Transverse colon (tissue), 4 donors: ENCODE measurements at places on chromosomes 16 and 17.

GRCh38 chr16:48420437-48420836, 35.2 kb upstream of the SIAH1 start:
- H3K27me3 ChIP-seq: no peaks in the 10 kb centered on the region
- H3K36me3 ChIP-seq: no peaks in the 10 kb centered on the region
- DNase-seq: no peak

GRCh38 chr17:57077000-57077399, 8.0 kb upstream of the AKAP1 start:
- no peak for DNase-seq
- H3K27me3 ChIP-seq: no peaks in the 10 kb centered on the region
- no peaks in the 10 kb centered on the region for H3K36me3 ChIP-seq
- H3K27ac ChIP-seq: no peak overlapping the region
- H3K4me3 ChIP-seq: no peak overlapping the region

GRCh38 chr17:75109046-75109406, 743 bp upstream of the ARMC7 start:
- H3K4me3 ChIP-seq: peak overlapping the region; percentile 71
- DNase-seq: no peak
- H3K36me3 ChIP-seq: no peaks in the 10 kb centered on the region

DNA sequence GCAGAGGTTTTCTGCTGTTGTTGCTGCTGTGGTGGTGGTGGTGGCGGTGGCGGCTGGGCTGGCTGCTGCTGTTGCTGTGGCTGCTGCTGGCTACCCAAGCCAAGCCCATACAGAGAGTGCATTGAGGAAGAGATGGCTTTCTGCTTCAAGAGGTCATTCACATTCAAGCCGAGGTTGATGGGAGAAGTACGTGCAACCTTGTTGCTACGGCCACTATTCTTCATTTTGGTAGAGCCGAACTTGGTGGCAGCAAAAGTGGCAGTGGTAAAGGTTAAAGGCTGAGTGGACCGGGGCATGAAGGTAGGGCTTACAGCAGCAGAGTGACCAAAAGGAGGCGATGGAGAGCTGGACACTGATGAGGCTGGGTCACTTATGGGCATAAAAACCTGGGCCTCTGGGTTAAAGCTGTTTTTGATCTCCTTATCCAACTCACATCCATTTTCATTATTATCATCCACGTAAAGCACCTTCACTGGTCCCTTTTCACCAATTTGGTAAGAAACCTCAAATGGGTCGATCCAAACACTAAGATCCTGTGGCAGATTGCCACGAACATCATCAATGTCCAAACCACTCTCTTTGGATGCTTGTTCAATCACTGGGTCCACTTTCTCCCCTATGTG, 2.8 kb downstream of the TOB1 start:
- DNase-seq: peak; percentile 71
- H3K36me3 ChIP-seq: peaks cover 20% of the 10 kb centered on the region
- peaks cover 54% of the 10 kb centered on the region for H3K4me1 ChIP-seq
- H3K27me3 ChIP-seq: no peaks in the 10 kb centered on the region
- H3K4me3 ChIP-seq: peak overlapping the region; percentile 94

DNA sequence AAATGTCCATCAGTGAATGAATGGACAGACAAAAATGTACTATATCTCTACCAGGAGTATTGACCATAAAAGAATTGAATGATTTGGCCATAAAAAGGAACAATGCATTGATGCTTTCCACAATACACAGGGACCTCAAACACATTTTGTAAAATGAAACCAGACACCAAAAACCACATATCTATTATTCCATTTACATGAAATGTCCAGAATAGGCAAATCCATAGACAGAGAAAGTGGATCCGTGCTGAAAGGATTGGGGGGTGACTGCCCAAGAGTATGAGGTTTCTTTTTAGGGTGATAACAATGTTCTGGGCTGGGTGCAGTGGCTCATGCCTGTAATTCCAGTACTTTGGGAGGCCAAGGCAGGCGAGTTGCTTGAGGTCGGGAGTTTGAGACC, 6.9 kb upstream of the LITAF start:
- no peak for DNase-seq
- no peaks in the 10 kb centered on the region for H3K27me3 ChIP-seq
- H3K36me3 ChIP-seq: no peaks in the 10 kb centered on the region
- peaks cover 16% of the 10 kb centered on the region for H3K4me1 ChIP-seq
- H3K27ac ChIP-seq: no peak overlapping the region

DNA sequence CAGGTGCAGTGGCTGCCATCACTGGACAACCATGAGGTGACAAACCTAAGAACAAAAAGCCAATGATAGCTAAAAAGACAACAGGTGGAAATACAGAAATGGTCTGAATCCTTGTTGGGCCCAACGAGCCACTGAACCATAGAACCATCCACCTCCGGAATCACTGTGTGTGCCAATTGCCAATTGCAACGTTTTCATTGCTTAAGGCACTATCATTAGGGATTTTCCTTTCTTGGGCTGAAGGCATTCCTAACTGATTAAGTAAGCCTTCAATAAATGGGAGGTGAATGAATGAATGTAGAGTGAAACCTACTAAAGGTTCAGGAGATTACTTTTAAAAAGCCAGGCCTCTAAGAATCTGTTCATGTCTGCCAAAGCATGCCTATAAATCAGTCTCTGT, 3.6 kb downstream of the USP31 start:
- no peak for DNase-seq
- no peaks in the 10 kb centered on the region for H3K36me3 ChIP-seq
- peaks cover 34% of the 10 kb centered on the region for H3K4me1 ChIP-seq
- no peaks in the 10 kb centered on the region for H3K27me3 ChIP-seq
- no peak overlapping the region for H3K4me3 ChIP-seq

DNA sequence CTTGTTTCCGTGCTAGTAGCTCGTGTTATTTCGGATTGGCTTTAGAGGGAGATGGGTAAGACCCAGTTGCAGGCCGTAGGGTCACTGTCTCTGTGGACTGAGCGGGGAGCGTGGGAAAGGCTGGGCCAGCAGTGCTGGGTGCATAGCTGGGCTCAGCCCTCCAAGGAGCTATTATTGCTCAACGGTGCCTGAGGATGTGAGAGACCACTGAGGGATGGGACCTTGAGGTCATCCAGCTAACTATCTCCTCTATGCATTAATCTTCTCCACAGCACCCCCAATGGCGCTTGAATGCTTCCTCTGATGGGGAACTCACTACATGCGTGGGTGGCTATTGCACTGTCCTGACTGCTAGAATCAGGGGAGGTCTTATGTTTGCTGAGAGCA, 126.1 kb upstream of the FOXF1 start:
- no peaks in the 10 kb centered on the region for H3K27me3 ChIP-seq
- no peak for DNase-seq
- no peaks in the 10 kb centered on the region for H3K36me3 ChIP-seq
- H3K4me1 ChIP-seq: no peaks in the 10 kb centered on the region

- no peak for DNase-seq
- no peak overlapping the region for H3K4me3 ChIP-seq
- no peak overlapping the region for H3K27ac ChIP-seq
- no peaks in the 10 kb centered on the region for H3K27me3 ChIP-seq
Measured at GRCh38 chr16:87734644-87735043, 31.1 kb downstream of the KLHDC4 start.

GRCh38 chr17:12637015-12637414, 28.7 kb upstream of the MYOCD start:
- no peak overlapping the region for H3K27ac ChIP-seq
- no peaks in the 10 kb centered on the region for H3K4me1 ChIP-seq
- no peak overlapping the region for H3K4me3 ChIP-seq
- no peaks in the 10 kb centered on the region for H3K36me3 ChIP-seq
- DNase-seq: no peak

- H3K27me3 ChIP-seq: no peaks in the 10 kb centered on the region
- H3K4me1 ChIP-seq: no peaks in the 10 kb centered on the region
- H3K4me3 ChIP-seq: no peak overlapping the region
- no peaks in the 10 kb centered on the region for H3K36me3 ChIP-seq
- DNase-seq: no peak
Measured at GRCh38 chr16:53817812-53818550, 114.0 kb downstream of the FTO start.

GRCh38 chr17:60563743-60564142, 36.2 kb upstream of the PPM1D start:
- no peak for DNase-seq
- no peaks in the 10 kb centered on the region for H3K27me3 ChIP-seq
- H3K4me3 ChIP-seq: no peak overlapping the region
- H3K27ac ChIP-seq: no peak overlapping the region

GRCh38 chr16:21194771-21195301, 16.5 kb downstream of the ZP2 start:
- peaks cover 9% of the 10 kb centered on the region for H3K4me1 ChIP-seq
- H3K36me3 ChIP-seq: no peaks in the 10 kb centered on the region
- no peak overlapping the region for H3K4me3 ChIP-seq
- H3K27ac ChIP-seq: no peak overlapping the region
- DNase-seq: no peak
- no peaks in the 10 kb centered on the region for H3K27me3 ChIP-seq
